ENCODE measurements at places on chromosomes 1 and 21.

DNA sequence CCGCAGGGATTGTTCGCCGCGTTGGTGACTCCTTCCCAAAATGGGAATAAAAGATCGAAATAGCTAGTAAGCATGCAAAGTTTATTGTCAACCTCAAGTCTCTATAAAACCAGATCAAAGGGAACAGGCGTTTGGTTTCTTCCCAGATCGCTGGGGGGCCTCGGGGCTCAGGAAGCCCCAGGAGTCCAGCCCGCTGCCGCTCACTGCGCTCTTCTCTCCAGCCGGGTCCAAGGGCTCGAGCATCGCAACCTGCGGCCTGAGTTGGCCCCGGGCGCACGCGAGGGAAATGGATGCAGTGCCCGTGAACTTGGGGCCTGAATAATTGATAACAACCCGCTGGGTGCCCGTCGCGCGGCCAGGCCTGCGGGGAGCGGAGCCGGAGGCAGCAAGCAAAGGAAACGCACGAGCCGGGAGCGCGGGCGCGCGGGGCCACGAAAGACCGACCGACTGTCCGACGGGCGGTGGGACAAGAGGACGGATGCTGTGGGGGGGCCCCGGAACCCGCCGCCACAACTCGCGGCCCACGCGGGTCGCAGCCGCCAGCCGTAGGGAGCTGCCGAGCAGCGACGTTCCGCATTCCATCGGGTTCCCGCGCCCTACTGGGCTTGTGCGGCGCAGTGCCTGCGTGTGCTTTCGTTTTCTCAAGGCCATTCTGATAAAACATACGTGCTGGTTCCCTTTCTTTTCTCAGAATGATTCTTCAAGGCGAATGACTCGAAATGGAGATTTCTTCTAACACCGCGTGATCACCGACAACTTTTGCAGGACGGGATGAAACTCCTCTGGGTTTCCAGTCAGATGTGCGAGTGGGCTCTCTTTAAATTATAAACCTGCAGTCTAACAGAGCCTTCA is 14.0 kb upstream of the ALX3 start:
- no peak for DNase-seq

DNA sequence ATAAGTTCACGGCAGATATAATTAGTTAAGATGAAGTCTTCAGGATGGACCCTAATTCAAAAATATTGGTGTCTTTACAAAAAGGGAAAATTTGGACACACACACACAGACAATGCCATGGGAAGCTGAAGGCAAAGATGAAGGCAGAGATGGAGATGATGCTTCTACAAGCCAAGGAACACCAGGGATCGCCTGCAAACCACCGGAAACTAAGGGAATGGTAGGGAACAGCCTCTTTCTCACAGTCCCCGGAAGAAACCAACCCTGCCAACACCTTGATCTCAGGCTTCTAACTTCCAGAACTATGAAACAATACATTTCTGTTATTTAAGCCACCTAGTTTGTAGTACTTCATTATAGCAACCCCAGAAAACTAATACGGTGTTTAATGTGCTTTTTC is 15.1 kb upstream of the SERTAD4 start:
- DNase-seq = no peak

- DNase-seq = no peak
Observed at GRCh38 chr1:248055261-248055660, 8.6 kb downstream of the OR2L3 start.

- DNase-seq = no peak
Observed at GRCh38 chr1:19647643-19648042, 3.5 kb downstream of the NBL1 start.

GRCh38 chr1:209095627-209096595 is 487.6 kb upstream of the CAMK1G start:
- DNase-seq = no peak

- no peak for DNase-seq
Observed at GRCh38 chr1:36859926-36860325, 174.4 kb downstream of the GRIK3 start.

DNA sequence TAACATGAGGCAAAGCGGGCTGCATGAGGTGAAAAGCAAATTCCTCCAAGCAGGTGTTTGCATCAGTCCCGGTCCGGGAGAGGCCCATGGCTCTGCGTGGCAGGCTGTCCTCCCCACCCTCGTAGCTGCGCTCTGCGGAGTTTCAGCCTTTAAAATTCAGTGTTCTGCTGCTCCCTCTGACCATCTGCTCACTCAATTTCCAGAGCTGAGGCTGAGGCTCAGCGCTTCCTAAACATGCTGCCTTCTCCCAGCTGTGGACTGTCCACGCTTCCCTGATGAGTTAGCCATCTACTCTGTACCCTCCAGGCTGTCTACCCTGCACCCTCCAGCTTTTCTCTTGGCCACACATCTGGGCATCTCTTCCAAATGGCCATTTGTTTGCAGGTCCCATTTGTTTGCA is 87.7 kb downstream of the KCNJ6 start:
- DNase-seq = no peak

DNA sequence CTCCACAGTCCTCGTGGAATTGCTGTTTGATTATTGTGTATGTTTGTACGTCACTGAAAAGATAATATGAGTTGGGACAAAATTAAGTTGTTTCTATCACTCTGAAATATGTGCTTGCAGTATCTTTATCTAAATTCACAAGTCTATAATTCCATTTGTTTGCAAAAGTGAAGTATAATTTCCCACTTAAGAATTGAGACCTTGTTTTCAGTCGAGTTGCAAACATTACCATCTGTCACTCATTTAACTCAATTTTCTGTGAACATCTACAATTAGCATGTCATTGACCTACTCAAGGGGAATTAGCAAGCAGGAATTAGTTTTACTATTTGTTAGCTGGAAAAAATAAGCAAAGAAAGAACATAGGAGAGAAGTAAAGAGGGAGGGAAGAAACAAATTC is 195.8 kb downstream of the TPR start:
- DNase-seq = no peak

DNA sequence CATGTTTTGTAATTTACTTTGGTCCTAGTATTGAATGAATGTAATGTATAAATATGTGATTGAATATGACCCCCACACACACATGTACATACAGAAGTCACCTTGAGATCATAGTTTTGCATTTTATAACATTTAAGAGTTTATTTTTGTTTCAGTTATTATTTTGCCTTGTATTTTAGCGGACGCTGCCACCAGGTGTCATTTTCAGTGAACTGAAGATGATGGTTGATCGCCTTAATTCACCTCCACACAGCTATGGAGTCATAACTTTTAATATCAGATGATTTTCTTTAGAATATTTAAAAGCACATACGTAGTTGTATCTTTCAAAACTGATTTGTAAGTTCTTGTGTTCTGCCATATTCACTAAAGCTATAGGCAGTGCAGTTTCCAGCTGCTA is 130.4 kb downstream of the DYRK1A start:
- DNase-seq = no peak

DNA sequence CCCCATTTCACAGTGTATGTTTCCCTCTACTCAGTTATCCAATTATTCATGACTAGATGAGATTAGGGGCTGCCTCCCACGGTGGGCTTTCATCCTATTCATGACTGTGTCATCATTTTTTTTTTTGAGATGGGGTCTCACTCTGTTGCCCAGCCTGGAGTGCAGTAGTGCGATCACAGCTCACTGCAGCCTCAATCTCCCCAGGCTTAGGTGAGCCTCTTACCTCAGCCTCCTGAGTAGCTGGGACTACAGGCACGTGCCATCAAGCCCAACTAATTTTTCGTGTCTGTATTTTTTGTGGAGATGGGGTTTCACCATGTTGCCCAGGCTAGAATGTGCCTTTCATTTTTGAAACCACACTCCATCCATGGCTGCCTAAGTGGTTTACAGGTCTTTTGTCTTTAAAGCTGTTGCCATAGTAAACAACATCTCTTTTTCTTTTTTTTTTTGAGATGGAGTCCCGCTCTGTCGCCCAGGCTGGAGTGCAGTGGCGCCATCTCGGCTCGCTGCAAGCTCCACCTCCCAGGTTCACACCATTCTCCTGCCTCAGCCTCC is 60.0 kb downstream of the PIK3CD start:
- DNase-seq = no peak

DNA sequence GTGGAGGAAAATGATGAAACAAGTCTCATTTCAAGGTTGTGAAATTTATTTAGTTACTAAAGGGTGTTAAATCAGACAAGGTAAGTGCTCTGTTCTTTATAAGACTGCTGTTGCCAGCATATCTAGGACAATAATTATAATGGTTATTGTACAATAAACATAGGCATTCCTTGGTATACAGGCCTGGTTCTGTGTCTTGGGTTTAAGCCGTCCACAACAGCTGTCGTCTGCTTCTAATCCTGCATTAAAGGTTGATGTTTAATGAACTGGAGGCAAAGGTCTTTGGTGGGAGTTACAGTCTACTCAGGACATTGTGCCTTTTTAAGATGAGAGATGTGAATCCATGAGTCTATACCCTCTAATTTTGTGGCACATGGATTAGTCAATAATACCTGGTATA is 23.4 kb upstream of the FMO4 start:
- no peak for DNase-seq

DNA sequence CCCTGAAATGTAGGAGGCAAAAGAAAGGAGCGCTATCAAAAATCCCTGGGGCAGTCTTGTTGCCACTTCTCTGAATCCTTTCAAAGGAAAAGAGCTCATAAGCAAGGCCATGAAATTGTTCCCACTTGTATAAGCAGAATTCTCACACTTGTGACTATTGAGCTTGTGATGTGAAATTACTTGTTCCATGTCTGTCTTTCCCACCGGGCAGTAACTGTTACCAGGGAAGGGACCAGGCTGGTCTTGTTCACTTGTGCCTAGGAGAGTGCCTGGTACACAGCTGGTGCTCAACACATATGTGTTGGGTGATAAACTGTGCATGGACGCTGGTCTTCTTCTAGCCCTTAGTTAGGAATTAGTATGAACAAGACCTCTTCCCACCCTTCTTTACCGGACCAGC is 150.6 kb downstream of the CDC7 start:
- no peak for DNase-seq

DNA sequence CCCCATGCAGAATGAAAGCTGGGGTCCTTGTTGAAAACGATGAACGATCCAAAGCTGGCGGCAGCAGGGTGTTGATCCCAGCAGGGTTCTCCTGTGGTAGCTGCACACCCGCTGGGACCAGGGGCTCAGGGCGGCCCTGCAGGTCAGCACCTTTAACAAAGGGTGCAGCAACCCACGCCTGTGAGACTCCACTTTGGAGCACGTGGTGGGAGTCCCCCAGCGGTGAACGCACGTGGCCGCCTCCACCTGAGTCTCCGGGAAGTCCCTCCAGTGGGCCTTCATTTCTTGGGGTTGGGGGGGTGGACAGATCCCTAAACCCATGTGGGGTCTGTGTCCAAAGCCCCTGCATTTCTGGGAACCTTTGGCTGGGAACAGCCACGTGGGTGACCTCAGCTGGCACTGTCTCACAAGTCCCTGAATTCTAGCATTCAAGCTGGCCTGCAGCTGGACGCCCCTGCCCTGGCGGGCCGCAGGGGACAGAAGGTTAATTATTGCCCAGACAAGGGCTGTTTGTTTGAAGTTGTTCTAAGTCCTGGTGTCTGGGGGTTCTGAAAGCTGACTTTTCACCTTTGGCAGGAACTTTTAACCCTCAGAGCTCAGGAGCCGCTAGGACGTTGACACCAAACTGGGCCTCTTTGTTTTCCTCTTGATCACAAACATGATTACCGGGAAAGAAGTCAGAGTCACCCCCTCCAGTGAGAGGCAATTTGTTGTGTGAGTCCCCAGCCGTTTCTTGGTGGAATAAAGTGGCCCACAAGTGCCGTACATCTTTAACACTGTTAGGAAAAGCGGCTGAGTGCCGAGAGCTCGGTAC is 64.5 kb downstream of the COL18A1 start:
- DNase-seq = no peak

GRCh38 chr1:59013276-59013927 is 229.6 kb upstream of the JUN start:
- no peak for DNase-seq

- no peak for DNase-seq
Observed at GRCh38 chr1:24164004-24164403, 21.1 kb upstream of the IL22RA1 start.

DNA sequence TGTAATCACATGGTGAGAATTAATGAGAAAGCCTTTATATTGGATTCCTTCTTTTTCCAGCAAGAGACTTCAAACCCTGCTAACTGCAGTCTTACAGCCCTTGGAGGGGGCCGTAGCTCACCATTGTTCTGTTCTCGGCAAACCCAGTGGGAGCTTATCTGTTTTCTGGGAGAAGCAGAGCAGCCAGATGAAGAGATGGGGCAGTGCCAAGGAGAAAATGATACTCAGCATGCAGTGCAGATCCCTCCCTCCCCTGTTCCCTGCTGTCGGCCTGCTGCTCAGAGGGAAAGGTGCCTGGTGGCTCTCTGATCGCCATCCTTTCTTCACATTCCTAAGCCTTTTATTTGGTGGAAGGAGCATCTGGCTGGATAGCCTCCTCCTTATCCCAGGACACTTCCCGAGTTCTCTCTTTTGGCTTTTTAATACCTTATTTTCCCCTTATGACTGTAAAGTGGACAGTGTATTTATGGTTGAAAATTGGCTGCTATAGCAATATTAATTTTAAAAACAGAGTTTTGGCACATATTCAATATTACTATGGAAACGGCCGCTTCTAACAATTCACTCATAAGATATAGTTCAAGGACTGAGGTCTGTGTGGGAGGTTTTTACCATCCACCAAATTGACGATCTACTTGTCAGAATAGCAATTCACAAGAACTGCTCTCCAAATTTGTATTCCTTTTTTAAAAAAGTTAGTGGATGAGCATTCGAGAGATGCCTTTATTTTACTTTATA is 203.4 kb downstream of the CRB1 start:
- no peak for DNase-seq

- DNase-seq = no peak
Observed at GRCh38 chr1:92797961-92798360, 13.1 kb upstream of the EVI5 start.

Measured in esophagus squamous epithelium (tissue), 5 donors.